ENCODE measurements at places on chromosomes 7 and 10.

DNA sequence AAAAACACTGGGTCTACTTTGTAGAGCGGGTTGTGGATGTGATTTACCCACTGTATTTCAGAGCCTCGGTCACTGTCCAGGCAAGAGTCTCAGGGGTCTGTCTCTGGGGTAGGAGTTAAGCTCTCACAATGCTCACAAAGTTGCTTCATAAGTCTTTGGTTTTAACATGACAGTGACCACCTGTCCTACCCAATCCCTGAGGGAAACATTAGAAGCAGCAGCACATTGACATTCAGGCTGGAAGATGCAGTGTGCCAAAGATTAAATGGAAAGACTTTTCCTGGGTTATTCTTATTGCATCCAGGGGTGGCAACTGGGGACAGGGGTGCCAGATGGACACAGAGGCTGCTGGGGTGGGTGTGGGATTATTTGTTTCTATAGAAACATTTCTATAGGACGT is 330.0 kb downstream of the RNLS start:
- DNase-seq = no peak

- no peak for DNase-seq
Observed at GRCh38 chr7:76381814-76382213, 23.0 kb upstream of the YWHAG start.

DNA sequence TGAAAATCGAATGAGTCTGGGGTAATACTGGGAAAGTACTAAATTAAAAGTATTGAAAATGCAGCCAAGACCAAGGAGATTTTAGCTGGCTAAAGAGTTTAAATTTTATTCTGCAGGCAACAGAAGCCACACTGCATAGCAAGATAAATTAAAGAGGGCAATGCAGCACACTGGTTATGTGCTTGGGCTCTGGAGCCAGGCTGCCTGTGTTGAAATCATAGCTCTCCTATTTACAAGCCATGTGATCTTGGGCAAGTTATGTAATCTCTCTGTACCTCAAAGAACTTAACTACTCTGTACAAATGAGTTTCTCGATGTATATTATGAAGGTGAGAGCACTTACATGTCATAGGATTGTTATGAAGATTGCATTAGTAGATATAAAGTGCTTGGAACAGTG is 9.9 kb downstream of the SLC25A13 start:
- DNase-seq = no peak

DNA sequence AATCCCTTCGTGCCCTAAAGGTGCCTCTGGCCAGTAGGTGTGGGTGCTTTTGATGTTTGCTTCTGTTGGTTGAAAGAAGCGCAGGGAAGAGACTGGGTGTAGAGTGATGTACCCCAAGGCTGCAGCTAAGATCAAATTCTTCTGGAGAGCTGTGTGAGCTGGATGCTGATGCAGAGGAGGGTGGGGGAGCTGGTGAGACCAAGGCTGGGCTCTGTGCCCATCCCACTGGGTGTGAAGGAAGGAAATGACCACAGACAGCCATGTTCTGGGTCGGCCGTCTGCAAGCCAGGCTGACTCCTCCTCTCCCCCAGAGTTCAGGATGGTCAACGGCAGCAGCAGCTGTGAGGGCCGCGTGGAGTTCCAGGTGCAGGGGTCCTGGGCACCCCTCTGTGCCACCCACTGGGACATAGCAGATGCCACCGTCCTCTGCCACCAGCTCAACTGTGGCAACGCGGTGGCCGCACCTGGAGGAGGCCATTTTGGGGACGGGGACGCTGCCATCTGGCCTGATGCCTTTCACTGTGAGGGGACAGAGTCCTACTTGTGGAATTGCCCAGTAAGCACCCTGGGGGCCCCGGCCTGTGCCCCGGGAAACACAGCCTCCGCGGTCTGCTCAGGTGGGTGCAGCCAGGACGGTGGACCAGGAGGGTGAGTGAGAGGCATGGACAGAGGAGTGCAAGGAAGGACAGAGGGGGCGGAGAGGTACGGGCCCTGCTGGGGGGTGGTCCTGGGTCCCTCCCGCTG is 5.1 kb downstream of the SCART1 start:
- DNase-seq = peak; percentile 18

DNA sequence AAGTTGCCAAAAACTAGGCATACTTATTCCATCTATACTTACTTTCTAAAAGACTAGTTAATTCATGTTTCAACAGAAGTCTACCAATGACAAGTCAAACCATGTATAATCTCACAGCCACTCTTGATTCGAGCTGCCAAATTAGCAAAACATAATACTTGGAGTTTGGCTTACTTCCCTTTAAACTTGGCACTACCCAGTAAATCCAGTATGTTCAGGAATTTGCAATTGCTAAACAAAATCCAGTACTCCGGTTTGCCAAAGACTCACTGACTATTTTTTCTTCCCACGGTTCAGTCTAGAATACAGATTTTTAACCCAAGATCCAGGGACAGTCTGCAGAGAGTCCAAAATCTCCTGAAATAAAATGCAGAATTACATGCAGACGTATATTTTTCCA is 4.6 kb downstream of the OAT start:
- DNase-seq = peak; percentile 48

GRCh38 chr10:95503001-95503400 is 58.2 kb downstream of the SORBS1 start:
- DNase-seq = no peak

DNA sequence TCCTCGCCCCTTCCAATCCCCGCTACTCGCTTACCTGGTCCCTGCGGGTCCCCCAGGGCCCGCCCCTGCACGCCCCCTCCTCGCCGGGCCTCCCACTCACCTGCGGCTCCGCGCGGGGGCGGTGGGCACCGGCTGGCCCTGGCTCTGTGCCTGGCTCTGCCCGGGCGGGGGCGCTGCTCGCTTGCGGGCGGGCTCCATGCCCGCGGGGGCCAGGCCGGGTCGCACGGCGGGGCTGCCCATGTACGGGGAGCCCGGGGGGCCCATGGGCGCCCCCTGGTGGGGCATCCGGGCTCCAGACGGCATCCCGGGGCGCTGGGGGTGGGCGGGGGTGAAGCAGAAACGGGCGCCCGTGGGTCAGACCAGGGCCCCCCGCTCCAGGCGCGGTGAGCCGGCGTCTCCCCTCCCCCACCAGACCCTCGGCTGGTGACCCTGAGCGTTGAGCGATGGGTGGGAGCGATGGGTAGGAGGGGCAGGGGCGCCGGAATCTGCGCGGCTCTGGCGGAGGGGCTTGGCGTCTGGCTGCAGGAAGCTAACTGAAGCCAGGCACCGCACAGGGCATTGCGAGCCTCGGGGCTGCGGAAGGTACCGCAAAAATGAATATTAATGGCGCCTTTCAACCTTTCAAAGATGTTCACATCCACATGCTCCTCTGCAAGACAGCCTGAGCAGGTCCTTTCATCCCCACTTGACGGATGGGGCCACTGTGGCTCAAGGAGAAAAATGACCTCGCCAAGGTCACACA is 3.0 kb downstream of the SMARCD3 start:
- peak; percentile 71 for DNase-seq

DNA sequence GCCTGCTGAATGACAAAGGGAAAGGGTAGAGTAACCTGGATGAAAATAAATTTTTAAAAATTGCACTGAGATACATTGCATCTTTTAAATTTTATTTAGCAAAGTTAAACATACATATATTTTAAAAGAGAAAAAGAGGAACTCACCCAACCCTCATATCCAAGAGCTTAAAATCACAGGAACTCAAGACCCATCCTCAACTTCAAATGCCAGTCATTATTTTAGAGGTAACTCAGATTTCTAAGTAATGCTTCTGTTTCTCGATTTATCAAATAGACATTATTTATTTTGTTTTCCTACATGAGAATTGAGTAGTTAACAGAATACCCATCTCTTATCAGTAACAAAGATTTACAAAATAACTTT is 32.4 kb upstream of the KMT2E start:
- DNase-seq = no peak

- no peak for DNase-seq
Observed at GRCh38 chr10:115939101-115939854, 333.7 kb downstream of the GFRA1 start.

GRCh38 chr7:127850195-127850594 is 181.0 kb downstream of the LRRC4 start:
- no peak for DNase-seq

GRCh38 chr10:43653746-43654145 is 5.1 kb upstream of the ZNF32 start:
- no peak for DNase-seq

- DNase-seq = no peak
Observed at GRCh38 chr10:88213065-88213605, 349.7 kb downstream of the PTEN start.

DNA sequence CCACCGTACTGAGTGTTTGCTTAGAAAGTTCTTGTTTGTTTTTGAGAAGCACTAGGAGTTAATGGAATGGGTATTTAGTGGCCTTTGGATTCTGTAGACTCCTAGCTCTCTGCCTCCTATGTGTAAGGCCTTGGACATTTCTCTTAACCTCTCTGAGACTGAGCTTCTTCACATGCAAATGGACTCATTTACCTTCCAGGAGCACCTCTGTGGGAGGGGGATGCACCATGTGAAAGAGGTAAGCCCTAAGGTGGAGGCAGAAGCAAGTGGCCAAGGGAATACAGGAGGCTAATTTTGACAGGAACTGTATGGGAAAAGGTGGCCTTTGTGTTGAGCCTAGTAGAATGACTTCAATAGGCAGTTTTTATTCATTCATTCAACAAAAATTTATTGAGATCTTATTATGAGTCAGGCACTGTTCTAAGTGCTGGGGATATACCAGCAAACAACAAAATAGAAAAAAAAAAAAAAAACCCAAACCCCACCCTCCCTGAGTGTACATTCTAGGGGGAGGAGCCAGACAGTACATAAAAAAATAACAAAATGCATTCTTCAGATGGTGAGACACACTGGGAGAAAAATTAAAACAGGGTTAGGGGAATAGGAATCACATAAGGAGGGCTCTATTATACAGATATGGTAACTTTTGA is 9.2 kb upstream of the EPHA1 start:
- DNase-seq = no peak

Data from AG08395 (cell line).